ENCODE measurements at places on chromosomes 11 and 22. TPM values are rescaled to one million over a fixed set of nuclear protein-coding genes. Genes with fewer than 3 reads are reported as not detected.

The ACRV1 gene
- not detected for total RNA-seq

DNA sequence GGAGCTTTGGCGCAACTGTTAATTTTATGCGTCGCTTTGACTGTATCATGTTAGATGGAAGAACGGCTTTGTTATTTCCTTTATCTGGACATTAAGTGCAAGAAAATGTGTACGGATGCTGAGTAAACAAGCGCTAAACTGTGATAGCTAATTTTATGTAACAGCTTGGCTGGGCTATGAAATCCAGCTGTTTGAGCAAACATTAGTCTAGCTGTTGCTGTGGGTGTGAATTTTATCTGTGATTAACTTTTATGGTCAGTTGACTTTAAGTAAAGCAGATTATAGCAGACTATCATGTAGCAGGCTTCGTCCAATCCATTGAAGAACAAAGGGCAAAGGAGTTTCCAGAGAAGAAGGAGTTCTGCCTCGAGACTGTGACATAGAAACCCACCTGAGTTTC is 14.0 kb downstream of the OR8A1 start:
- DNase-seq = no peak

The PATE2 gene
- total RNA-seq = not detected

DNA sequence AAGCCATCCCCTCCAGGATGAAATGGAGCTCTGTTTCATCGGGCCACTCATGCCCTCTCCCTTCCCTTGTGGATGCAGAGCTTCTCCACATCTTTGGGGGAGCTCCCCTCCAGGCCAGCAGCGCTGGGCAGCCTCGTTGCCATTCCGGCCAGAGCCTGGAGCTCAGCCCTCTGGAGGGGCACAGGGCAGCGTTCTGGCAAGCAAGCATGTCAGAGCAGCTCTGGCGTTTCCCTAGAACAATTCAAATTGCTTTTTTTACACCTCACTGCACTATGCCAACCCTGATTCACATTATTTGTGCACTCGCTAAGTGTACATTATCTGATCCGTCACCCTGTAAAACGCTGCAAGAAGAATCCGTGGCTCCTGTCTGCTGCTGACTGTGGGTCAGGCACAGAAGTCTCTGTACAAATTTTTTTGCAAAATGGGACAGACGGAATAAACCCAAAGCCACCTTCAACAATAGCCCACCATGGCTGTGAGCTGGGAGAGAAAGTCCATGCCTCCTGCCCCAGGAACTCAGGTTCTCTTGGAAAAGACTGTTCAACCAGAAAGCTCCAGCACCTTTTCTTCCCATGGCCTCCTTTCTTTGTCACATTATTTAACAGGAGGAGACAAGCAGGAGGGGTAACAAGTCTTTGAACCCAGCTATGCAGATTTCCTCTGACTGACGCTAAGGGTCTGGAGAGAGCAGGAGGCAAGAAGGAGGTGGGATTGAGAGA is 139.5 kb upstream of the CADM1 start:
- DNase-seq = no peak

The MRGPRX4 gene
- 0.51 TPM for total RNA-seq

DNA sequence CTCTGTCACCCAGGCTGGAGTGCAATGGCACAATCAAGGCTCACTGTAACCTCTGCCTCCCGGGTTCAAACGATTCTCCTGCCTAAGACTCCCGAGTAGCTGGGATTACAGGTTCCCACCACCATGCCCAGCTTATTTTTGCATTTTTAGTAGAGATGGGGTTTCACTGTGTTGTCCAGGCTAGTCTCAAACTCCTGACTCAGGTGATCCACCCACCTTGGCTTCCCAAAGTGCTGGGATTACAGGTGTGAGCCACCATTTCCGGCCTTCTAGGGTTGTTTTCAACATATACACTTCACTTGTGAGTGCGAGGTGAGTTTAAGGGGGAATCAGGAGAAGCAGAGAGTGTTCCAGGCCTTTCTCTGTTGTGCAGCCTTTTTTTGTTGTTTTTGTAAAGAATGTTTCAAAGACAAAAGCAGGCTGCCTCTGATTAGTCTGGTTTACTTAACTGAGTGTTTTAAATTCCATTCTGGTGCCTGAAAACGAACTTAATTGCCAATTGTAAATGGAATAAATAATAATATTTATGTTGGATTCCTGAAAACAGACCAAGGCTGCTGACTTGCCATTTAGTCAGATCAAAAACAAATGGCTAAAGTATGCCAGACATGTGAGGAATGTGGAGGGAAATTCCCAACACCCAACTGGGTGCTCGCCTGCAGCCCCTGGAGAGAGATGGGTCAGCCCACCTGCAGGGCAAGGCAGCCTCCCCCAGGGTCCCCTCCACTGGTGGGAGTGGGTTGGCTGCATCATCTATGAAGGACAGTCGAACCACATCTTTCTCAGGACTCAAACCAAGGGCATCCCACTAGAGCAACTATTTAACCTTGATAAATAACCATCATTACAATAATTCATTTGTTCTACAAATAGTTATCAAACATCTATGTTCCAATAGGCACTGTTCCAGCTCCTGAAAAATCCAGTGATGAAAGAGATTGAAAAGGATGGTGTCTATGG is 4.6 kb upstream of the RANGAP1 start:
- DNase-seq = peak; percentile 78

DNA sequence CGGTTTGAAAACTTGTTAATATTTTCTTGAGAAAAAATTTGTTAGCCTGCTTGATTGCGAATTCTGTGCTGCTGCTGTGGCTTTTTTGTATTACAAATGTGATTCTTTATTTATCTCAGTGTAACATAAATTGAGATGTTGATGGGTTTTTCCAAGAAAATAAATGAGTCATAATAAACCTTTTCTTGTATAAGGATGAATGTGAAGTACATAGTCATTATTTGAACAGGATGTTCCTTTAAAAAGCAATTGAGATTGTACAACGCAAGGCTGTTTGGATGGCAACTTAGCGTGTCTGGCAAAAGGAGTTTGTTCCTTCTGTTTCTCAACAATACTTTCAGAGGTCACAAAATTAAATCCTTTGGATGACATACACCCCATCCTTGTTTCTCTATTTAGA is 24.6 kb upstream of the CARD18 start:
- no peak for DNase-seq

The C11orf65 gene
- total RNA-seq = 0.09 TPM

GRCh38 chr11:47147250-47147649 is 29.4 kb downstream of the ARFGAP2 start:
- no peak for DNase-seq

The CDC45 gene
- 12.4 TPM for total RNA-seq

DNA sequence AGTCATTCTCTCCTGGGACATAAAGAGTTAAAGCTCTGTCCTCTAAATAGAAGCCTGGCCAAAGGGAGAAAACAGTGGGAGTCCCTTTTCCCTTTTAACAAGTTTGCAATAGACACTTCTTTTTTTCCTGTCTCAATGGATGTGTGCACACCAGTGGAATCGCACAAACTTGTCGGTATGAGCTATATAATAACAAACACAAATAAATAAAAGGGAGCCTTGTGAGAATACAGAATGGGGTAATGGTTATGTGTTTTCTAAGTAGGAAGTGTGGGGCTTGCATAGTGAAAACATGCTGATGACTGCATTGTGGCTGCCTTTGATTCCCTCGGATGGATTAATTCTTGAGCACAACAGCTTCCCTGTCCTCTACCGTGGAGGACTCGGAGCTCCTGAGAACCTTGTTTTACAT is 131.9 kb downstream of the WNT7B start:
- no peak for DNase-seq

DNA sequence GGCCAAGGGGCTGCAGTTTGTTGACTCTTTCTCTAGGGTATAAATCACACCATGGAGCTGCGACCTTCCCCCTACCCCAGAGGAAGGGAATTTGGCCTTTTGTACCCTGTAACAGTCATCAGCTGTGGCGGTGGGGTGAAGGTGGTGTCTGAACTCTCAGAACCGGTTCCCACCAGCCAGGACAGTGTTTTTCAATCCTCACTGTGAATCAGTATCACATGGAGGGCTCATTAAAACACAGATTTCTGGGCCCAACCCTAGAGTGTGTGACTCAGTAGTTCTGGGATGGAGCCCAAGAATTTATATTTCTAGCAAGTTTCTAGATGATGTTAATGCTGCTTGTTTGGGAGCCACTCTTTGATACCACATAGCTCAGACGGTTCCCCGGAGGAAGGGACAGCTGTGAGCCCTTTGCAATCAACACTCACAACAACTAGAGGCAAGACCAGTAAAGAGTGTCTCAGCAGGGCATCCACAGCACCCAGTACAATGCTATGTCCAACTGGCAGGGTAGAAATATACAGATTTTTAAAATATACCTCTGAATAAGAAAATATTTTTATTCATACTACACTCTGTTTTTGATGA is 43.9 kb upstream of the FAT3 start:
- no peak for DNase-seq

The CBX6 gene
- total RNA-seq = 22.1 TPM

GRCh38 chr11:58770627-58771457 is 39.1 kb upstream of the GLYAT start:
- DNase-seq = no peak
